AG09309 (cell line): ENCODE measurements at places on chromosomes 1 and 21.

DNA sequence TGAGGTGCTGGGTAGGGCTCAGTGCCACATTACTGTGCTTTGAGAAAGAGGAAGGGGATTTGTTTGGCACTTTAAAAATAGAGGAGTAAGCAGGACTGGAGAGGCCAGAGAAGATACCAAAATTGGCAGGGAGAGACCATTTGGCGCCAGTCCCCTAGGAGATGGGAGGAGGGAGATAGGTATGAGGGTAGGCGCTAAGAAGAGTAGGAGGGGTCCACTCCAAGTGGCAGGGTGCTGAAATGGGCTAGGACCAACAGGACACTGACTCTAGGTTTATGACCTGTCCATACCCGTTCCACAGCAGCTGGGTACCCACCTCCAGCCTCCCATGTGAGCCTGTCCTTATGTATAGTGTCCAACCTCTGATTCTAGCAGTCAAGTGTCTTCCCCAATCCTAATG, 1.0 kb upstream of the CRTC2 start:
- DNase-seq = no peak

GRCh38 chr1:95953015-95953414, 719.0 kb downstream of the RWDD3 start:
- no peak for DNase-seq

DNA sequence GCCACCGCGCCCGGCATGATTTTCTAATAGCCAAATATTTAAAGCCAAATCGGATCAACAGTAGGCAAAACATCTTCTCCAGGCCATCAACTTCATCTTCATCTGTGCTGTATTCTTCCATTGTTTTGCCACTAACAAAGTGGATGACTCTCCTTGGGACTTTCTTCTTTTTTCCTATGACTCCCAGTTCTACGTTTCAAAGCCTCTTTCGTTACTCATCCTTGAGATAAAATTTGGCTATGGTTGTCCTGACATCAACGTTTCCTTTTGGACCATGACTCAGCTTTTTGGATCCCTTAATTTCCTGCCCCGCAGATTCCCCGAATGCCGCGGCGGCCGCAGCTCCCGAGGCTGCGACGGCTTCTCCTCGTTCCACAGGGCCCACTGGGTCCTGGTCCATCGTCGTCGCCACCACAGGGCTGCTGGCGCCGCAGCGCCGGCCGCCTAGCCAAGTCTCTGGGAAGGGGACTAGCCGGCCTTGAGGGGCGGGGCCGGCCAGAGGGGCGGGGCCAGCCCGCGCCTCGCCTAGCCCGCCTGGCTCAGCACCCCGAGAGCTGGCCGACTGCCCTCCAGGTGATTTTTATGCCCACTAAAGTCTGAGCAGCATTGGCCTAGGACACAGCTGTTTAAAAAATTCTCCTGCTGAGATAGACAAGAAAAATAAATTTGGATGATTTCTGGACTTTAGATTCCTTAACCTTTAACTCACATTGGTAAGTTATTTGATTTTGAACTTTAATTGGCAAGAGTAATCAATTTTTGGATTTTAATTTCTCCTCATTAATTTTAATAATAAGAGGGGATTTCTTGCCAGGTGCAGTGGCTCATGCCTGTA, 93.9 kb downstream of the ADCY10 start:
- DNase-seq = peak; percentile 83

GRCh38 chr1:208024406-208024805, 113.5 kb upstream of the CD34 start:
- DNase-seq = no peak

DNA sequence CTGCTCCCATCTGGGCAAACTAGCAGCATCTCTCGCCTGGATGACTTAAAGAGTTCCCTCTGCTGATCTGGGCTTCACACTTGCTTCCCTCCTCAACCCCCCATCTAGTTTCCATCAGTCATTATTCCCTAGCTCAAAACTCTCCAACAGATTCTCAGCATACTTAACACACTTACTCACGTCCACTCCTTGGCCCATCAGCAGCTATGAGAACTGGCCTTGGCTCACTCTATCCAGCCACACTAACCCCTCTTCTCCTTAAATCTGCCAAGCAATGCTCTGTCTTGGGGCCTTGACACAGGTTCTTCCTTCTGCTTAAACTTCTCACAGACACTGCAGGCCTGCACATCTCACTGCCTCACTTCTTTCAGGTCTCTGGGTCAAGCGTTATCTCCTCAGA, 41.6 kb downstream of the GNG12 start:
- peak; percentile 88 for DNase-seq

DNA sequence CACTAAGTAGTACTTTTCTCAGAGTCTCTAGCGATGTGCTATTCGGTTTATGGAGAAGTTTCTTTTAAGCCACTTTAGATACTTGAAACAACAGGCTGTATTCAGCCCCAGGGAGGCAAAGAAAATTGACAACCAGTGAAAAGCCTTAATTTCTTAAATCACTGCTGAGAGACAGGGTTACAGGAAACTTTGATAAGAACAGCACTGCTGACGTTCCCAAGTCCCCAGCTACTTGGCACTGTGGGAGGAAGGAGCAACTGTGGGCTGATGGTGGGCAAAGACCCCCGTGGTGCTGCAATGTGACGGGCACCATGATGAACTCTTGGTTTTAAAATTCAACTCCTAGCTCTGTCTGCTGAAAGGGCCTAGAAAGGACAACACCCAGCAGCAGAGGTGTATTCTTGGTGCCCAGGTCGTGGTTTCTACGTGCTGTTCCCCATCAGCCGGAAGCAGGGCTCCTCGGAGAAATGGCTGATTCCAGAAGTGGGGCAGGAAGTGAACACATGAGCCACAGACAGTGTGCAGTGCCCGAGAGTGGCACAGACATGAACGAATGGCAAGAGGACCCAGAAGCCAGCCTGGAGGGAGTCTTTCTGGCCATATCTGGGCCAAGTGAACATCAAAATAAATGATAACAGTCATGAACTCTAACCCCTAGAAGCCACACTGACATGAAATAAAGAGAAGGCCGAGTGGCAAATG, 5.3 kb downstream of the PTTG1IP start:
- no peak for DNase-seq

DNA sequence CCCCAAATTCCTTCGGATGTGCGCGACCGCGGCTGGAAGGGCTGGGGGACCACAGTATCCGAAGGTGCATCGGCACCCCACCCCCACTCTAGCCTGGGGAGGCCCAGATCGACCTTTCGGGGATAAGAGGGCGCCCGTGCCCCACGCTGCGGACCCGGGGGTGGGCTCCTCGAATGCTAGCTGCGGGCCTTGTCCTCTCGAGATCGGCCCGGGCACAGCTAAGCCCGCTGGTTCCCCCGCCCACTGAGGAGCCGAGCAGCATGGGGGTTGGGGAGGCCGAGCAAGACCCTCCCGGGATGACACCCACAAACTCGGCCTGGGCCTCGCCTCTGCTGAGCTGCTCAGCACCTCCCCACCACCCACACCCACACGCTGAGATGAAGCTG, 653 bp upstream of the IFFO2 start:
- no peak for DNase-seq

DNA sequence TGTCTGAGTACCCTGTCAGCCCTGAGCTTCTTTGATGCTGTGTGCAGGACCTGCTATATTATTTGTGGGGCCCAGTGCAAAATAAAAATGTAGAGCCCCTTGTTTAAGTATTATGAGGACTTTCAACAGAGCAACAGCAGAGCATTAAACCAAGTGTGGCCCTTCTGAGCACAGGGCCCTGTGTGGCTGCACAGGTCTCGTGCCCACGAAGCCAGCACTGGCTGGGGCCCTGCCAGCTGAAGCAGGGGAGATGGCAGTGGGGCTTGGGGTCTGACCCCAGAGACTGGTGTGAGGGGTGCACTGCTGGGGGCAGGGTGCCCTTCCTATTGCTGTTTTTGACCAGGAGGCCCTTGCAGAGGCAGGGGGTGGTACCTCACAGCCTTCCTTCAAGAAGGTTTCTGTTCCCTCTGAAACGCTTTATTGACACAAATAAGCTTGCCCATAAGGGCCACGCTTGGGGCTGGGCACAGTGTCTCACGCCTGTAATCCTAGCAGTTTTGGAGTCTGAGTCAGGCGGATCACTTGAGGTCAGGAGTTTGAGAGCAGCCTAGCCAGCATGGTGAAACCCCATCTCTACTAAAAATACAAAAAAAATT, 2.2 kb upstream of the SEMA4A start:
- no peak for DNase-seq

GRCh38 chr21:42959728-42960127, 14.6 kb upstream of the PKNOX1 start:
- DNase-seq = no peak

DNA sequence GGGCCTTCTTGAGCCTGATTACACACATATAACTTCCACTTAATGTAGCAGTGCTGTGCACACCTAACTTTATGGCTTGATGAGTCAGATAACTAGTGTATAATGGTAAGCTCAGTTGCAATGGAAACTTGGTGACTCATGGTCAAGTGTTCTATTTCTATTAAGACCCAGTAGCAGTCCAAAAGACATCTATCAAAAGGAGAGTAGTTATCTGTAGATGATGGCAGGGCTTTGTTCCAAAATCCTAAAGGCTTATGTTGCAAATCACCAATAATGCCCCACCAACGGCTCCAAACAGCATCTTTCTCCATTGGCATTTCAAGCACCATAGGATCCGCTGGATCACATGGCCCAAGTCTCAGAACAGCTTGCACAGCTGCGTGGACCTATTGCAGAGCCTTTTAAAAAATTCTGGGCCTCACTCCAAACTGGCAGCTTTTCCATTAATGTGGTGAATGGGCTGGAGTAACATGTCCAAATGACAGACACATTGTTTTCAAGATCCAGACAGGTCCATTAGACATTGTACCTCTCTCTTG, 566.8 kb upstream of the USP24 start:
- DNase-seq = peak; percentile 79

DNA sequence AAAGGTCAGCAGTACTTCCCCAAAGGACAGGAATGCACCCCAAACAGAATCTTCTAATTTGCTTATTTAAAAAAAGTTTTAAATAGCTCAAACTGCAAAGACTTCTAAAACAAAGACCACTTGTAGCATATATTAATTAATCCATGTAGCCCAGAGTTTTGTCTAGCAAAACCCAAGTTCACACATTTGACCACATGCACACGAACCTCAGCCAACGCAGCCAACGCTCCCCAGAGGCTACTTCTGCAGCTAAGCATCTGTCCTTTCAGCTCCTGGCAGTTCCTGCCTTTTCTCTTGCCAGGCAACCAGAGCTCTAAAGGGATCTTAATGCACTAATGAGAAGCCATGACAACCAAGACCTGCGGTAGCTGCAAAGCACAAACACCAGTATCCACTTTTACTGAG, 89.6 kb downstream of the RERE start:
- DNase-seq = no peak

- peak; percentile 37 for DNase-seq
Measured at GRCh38 chr1:210448297-210448892, 119.7 kb downstream of the HHAT start.

DNA sequence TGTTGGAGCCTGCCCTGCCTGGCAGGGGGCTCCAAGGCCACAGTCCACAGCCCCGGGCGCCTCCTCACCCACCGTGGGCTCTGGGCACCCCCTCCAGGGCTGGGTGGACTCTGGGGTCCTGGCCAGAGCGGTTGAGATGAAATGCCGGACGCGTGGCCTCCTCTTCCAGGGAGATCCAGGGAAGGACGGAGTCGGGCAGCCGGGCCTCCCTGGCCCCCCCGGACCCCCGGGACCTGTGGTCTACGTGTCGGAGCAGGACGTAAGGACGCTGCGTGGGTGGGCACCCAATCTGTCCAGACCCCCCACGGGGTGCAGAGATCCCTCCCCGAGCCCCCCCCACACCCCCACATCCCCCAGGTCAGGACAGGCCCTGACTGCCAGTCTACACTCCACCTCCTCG, 51.2 kb downstream of the SLC19A1 start:
- DNase-seq = no peak

DNA sequence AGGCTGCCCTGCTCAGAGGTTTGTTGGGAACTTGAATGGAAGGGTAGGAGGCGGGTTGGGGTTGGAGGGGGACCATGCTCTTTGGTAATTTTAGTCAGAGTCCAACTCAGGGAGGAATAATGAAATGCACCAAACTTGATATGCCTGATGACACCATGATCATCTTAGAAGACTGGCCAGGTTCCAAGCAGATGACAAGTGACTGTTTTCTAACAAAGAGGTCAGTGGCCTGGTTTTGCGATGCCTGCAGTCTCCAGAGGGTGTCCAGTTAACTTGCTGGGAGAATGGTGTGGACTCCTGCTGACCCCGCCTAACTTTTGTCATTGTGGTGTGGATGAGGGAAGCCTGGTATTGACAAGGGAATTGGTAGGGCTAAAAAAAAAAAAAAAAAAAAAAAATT, 12.4 kb downstream of the VANGL1 start:
- DNase-seq = no peak

DNA sequence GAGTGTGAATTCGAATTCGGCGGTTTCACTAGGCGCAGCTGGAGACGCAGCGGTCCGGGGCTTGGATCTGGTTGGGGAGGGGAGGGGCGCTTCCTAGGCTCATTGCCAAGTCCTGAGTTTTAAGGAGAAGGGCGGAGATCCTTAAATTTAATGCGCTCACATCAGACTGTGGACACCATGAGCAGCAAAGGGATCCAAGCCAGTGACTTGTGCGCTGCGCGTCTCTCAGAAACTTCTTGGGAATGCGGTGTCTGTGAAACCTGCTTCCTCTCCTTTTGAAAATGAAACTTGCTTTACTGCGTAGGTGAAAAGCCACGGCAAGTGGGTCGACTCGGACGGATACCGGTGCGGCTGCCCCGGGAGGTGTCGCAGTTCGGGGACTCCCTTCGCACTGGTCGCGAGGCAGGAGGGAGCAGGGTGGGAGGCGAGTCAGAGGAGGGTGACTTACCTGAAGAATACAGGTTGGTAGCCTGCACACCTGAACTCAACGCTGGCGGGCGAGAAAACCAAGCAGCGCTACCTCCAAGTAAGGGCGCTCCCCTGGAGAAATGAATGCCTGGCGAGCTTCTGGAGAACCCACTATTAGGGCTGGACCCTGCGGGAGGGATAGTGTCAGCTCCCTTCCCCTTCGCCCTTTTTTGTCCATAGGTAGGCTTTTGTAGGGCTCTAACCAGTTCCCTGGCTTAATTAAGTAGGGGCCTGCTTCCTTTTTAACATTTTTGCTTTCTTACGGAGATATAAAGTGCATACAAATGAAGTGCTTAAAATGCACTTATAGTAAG, 992 bp downstream of the TENT5C start:
- no peak for DNase-seq
